ENCODE measurements at places on chromosomes 3 and 15. TPM values are rescaled to one million over a fixed set of nuclear protein-coding genes. Genes with fewer than 3 reads are reported as not detected.

DNA sequence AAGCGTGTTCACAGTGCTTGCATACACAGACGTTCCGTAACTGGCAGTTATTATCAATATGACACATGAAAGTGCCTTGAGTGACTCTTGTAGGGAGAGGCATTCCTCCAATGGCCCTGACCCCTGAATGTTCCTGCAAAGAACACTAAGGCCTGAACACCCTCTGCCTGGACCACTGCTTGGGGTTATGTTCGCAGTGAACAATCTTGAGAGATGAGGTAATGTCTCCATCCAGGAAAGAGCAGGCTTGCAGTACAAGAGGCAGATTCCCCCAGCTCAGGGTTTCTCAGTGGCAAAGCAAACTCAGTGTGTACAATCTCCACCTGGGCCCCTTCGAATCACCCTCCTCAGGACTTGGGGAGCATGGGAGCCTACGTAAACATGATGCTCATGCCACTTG lies 324.6 kb downstream of the MAGI1 start:
- DNase-seq: no peak

- DNase-seq: no peak
Measured at GRCh38 chr15:60735559-60736047, 256.7 kb upstream of the ICE2 start.

GRCh38 chr15:97425596-97425995 lies 534.9 kb upstream of the ARRDC4 start:
- DNase-seq: no peak

DNA sequence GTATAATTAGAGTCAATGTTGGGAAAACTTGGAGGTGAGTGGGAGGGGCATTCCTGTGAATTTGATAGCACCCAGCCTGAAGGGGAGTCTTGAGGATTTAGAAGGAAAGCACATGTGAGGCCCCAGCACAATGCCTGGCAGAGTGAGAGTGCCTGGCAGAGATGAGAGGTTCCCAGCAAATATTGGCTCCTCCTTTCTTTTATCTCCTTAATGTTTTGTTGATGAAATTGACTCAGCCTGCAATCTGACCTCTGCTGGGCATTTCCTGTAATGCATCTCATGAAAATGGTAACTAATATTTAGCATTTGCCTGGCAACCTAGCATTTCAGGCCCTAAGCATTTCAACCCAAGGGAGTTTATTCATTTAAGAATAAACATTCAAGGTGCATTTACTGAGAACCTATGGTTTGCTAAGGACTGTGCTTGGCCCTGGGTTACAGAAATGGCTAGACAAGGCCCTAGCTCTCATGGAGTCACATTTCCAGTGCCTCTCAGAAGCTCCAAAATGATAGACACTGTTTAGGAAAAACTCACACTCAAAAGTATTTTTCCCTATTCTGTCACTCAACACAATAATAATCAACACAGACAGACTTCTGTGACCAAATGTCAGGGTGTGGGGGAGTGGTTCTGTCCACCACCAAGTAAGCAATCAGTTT lies 19.0 kb downstream of the PDHB start:
- peak; percentile 76 for DNase-seq

DNA sequence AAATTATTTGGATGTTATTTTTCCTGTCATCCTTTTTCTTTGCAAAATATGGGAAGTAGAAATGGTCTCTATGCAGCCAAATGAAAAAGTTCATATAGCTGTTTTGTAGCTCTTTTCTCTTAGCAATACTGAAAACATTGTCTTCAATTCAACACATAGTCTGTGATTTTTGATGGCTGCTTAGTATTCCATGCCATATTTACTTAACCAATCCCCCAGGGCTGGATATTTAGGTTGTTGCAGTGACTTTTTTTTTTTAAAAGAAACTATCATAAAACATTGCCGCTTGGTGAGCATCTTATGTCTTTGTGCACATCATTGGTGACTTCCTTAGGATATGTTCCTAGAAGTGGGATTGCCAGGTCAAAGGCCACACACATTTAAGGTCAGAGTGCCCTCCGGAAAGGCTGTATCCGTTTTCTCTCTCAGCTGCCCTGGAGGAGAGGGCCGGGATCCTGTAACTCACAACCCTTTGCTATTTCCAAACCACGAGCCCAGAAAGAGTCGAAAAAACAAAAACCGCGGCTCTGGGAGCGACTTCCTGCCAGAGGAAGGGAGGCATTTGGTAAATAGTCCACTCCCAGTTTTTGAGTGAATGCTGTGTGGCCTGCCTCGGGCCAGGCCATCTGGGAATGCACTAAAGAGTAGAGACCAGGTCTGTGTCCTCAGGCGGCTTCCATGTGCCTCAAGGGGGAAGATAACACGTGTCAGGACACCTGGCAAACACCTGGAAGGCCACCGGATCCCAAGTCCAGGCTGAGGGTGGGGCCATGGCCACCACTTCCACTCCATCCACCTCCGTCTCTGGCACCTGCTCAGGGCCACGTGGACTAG lies 41.9 kb downstream of the SMAD6 start:
- no peak for DNase-seq

- no peak for DNase-seq
Measured at GRCh38 chr15:80790236-80790635, 11.1 kb downstream of the CEMIP start.

- DNase-seq: no peak
Measured at GRCh38 chr15:71290881-71291635, 175.8 kb downstream of the THSD4 start.

GRCh38 chr3:154872696-154873095 lies 207.4 kb upstream of the MME start:
- DNase-seq: no peak

DNA sequence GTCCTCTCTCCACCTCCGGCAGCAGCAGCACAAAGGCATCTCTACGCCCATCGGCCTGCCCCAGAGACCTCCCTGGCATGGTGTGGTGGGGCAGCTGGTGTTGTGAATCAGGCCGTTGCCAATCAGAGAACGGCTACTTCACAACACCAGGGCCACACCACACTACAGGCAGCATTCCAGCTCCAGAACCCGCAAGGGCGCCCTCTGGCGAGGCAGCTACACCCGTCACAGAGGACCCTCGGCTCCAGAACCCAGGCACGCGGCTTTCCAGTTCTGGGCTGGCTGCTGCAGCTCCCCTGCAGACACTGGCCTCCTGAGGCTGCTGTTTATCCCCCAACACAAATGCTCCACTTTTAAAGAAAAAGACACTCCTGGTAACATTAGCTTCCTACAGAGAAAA lies 127.5 kb upstream of the TOPAZ1 start:
- DNase-seq: peak; percentile 26

GRCh38 chr15:74604983-74605794 lies 10.4 kb upstream of the CLK3 start:
- no peak for DNase-seq

GRCh38 chr3:126567696-126568438 lies 9.1 kb upstream of the C3orf22 start:
- no peak for DNase-seq

GRCh38 chr3:32700244-32700643 lies 15.3 kb downstream of the CNOT10 start:
- no peak for DNase-seq

DNA sequence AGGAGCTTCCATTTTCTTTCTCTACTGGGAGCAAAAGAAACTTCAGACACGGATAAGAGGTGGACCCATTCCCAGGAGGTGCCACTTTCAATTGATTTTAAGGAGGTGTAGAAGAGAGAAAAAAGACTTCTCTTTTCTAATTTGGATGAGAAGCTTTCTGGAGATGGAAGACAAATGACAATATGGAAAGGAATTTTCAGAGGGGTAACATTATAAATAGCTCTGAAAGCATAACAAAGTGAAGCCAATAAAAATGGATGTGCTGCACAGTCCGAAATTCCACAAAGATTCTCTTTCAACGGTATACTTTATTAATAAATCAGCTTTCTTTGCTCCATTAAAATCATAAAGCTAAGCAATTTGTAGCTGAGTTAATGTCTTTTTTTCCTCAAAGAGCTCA lies 607.2 kb upstream of the MDFIC2 start:
- no peak for DNase-seq

- no peak for DNase-seq
Measured at GRCh38 chr15:101808201-101808600, 3.8 kb upstream of the OR4F15 start.

DNA sequence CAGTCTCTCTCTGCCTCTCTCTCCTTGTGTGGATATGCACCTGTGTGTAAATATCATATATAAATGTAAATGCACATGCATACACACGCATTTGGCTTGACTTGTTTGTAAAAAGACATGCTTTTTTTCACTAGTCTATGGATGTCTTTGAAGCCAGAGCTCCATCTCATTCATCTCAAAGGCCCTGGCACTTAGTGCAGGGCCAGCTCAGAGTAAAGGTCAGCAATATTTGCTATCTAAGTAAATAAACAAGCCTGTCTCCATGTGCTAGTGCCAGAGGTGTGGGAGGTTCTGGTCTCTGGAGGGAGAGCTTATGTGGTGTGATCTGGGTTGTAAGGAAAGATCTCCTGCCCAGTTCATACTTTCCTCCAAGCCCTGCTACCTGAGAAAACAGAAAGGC lies 5.6 kb downstream of the CLSTN2 start:
- DNase-seq: no peak

- DNase-seq: no peak
Measured at GRCh38 chr3:171176244-171176933, 149.9 kb upstream of the SLC2A2 start.

GRCh38 chr3:173750095-173750494 lies 352.6 kb downstream of the NLGN1 start:
- DNase-seq: no peak

- no peak for DNase-seq
Measured at GRCh38 chr15:90680371-90680935, 36.7 kb upstream of the BLM start.

DNA sequence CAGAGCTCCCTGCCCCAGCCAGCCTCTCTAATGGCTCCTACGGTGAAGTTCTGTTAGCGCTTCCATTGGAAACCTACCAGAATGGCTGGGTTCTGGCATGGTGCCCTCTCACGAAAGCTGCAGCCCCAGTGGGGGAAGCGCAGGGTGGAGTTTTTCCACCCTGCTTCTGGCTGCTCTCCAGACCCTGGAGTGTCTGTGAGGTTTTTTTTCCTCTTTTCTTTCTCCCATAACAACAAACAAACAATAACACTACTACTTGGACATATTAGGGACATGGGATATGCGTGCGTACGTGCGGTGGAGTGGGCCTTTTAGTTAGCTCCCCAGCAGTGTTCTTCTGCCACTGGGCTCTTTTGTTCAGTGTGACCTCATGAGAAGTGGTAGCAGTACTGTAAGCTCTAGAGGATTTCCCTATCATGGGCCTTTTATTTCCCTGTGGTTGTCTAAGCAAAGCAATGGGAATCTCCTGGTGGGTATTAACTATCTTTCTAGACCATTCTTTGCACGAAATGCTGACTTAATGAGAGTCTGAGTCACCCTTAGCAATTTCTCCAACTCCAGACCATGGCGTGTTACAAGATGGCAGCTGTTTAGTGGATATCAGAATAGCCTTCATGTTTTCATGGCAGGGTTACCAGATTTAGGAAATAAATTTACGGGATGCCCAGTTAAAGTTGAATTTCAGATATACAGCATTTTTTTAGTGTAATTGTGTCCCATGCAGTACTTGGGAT lies 161.9 kb downstream of the FNDC3B start:
- peak; percentile 56 for DNase-seq

DNA sequence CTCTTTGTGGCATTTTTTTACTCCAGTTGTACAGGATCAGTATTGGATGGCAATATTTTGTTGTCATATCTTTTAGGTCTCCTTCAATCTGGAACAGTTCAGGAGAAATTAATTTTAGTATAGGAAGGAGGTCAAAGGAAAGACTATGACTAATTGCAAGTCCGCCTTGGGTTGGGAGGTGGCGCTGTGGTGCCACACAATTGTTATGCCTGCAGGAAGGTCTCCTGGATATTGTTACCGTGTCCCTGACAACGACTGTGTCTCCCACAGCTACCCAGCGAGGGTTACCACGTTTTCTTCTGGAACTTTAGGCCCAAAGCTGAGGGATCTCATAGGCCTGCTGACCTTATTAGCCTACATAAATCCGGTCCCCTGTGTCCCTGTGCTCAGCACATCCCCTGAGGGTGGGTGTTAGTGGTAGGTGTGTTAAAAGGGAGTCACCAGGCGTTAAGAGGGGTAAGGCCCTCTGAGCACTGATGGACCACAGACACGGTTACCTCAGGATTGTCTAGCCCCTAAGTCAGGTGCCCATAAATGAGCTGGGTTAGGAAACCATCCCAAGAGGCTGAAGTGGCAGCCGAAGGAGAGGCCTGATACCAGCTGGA lies 31.5 kb downstream of the KCNAB1 start:
- DNase-seq: peak; percentile 65

DNA sequence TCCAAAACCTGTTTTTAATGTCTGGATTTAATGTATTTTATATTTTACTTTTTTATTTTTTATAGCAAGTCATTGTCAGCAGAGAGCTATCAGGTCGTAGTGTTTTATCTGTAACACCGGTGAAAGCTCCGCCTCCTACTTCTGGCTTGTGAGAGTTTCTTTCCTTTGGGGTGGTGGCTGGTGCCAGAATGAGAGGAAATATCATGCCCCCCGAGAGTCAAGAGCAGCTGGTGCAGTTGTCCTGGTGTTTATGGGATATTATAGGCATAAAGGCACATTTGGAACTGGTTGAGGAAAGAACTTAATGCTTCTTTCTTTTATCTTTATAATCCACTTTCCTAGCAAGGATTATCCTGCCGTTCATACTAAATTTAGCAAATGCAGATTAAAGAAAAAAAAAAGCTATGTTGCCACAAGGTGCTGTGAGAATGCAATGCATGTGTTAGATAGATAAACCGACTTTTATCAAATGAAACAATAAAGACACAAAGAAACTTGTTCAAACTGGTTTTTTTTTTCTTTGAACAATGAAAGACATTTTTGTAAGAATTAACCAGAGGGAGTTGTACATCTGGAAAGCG lies 260.1 kb upstream of the PLSCR5 start:
- no peak for DNase-seq

DNA sequence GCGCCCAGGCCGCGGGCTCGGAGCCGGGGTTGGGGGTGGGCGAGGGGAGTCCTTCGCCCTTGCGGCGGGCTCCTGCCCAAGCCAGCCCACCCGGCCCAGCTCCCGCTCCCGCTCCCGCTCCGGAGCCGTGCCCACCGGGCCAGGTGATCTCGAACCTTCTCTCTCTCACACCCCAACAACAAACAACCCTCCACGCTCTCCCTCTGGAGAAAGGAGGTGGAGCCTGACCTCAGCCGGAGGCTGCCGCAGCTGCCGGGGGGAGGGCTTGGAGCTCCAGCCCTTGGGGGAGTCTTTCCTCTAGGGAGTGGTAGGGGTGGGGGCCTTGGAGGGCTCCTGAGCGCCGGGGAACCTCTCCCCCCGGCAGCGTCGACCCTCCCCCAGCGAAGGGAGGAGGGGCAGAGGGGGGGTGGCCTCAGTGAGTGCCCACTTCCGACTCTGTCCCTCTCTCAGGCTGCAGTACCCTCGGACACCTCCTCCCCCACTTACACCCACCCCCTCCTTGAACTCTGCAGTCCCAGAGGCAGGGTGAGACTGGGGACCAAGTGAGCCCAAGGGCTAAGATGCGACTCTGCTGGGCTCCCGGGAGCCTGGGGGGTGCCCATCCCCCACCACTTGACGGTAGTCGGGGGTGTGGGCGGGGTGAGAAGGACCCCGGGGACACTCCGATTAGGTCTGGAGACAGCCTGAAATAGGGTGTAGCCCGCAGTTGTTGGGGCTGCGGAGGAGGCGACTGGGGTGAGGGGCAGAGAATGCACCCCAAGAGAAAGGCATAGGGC lies 4.4 kb upstream of the BAHD1 start:
- DNase-seq: no peak

Gene PAK6
- total RNA-seq: not detected

Gene EFCC1
- 3.4 TPM for total RNA-seq

Gene SERINC4
- total RNA-seq: not detected

Gene TMEM266
- not detected for total RNA-seq

Gene ADAMTS7
- 0.18 TPM for total RNA-seq
